ENCODE measurements at places on chromosomes 16 and 17.

GRCh38 chr17:64156670-64157069, 26.7 kb upstream of the ERN1 start:
- DNase-seq, result no peak

GRCh38 chr16:15611610-15612009, 31.3 kb downstream of the MARF1 start:
- DNase-seq, result no peak

GRCh38 chr16:622920-623280, 7.9 kb upstream of the WFIKKN1 start:
- no peak for DNase-seq

- DNase-seq, result no peak
These were observed 75.4 kb downstream of the RTN4RL1 start for GRCh38 chr17:1949754-1950153.

- DNase-seq, result no peak
These were observed 9.7 kb downstream of the TSC2 start for GRCh38 chr16:2057438-2057837.

DNA sequence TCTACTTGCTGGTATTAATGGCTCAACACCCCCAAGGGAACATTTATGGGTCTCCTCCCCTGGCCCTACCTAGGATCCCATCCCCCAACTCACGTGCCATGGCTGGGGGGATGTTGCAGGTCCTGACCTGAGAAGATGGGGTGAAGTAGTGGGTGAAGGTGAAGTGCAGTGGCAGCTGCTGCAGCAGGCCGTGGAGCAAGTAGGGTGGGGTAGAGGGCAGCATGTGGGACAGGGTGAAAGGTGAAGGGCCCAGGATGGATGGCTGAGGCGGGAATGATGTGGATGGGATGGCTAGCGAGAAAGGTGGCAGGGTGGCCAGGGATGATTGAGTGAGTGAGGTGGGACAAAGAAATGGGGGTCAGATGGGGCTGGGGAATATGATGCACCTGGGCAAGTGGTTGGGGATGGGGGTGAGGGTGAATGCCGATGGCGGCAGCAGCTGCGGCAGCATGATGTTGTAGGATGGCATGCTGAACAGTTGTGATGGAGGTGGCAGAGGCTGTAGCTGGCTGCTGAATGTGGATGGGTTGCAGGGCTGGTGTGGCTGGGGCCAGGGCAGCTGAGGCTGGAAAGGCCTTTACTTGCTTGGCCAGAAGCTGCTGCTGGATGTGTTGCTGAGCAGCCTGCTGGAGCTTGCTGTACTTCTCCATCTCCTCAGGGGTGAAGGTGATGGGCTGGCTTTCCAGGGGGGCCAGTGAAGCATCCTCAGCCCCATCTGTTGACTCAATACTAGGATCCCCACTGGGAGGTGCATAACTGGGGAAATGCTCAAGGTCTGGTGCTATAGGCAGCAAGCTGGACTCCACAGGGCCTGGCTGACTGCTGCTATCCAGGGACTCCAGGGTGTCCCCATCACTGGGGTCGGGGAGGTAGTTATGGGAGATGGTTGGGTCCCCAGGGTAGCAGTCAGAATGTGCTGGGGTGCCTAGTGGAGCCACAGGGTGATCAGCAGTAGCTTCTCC, 8.3 kb upstream of the ITGA2B start:
- no peak for DNase-seq

DNA sequence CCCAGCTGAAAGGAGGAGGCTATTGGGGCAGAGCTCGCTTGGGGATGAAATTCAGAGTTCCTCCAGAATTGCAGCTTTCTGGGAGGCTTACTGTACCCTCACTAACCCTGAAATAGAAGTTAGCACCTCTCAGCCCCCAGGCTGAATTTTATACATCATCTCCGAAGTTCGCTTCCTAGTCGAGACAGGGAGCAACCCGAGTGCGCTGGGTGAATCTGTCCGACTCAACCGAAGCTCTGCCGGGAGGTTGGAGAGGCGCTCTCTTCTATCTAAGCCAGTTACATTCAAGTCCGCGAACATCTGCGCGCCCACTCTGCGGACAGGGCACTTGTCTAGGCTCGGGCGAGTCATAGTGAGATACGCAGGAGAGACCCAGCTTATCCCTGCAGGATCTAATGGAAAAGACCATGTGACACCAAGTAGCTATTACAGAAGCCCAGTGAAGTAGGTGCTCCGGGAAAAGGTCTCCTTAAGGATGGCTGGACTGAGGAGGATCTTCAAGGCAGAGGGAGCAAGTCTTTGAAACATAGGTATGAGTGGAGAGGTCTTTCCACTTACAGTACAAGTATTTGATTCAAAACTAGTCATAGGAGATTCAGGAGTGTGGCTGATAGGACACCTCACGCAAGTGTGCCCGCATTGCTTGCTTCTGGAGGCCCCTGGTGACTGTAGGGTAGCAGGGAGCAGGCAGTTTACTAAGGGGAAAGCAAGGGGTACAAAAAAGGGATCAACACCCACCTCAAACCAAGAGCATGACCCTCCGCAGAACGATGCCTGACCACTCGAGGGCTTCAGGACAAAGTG, 646 bp upstream of the HES7 start:
- no peak for DNase-seq

DNA sequence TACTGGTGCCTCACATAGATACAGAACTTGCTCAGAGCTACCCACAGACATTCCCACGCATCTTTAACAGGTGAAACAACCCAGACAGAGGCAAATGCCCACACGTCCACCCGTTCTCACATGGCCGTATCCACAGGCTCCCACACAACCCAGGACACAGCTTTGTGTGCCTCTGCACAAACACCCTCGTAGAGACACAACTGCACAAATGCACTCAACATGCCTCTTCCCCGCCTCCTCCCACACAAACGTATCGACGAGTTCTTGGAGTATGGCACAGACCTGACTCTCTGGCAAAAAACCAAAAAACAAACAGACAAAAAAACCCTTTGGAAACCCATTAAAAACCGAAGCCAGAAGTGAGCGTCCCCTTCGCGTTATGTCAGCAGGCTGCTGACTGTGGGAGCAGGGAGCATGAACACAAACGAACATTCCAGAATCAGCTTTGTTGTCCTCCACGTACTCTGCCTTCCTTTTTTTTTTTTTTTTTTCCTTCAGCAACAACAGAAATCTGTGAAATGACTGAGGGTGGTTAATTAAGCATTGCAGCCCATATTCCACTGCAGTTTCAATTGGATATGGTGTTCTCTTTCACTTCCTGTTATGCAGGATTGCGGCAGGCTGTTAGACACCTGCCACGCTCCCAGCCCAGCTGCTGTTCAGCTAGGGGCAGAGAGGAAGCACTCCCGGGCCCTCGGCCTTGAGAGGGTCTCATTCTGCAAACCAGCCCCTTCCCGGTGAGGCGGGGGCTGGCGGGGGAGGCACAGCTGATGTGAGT, 313.7 kb downstream of the MAF start:
- DNase-seq, result no peak

Measured in stimulated activated CD4-positive, alpha-beta T cell treated with anti-CD3 and anti-CD28 coated beads, Interleukin-1b, Interleukin-23, amount 100 ng/mL, for 24 hours (primary cell).